ENCODE measurements at places on chromosomes 4 and X.

DNA sequence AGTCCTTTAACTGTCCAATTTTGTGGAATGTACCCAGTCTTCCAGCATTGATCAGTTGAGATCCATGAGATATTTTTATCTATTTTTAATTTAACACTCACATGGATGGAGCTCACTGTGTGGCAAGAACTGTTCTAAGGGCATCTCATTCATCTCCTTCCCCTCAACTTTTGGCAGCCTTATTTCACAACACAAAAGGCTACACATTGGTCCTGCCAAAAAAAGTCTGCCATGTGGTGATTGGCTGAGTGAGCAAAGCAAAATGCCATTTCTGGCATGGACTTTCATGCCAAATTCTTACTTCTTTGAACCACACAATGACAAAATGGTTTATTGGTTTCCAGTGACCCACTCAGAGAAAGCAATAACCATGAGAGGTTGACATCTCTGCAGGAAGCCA, 171.6 kb upstream of the MAP3K15 start:
- DNase-seq = no peak

- DNase-seq = no peak
Measured at GRCh38 chrX:15468036-15468435, 25.1 kb downstream of the PIR start.

- DNase-seq = no peak
Measured at GRCh38 chrX:5549512-5549911, 679.2 kb downstream of the NLGN4X start.

- no peak for DNase-seq
Measured at GRCh38 chrX:37757082-37757481, 22.8 kb upstream of the CYBB start.

GRCh38 chr4:104630272-104630671, 135.6 kb upstream of the CXXC4 start:
- no peak for DNase-seq

GRCh38 chr4:38298868-38299713, 338.9 kb downstream of the PTTG2 start:
- no peak for DNase-seq

DNA sequence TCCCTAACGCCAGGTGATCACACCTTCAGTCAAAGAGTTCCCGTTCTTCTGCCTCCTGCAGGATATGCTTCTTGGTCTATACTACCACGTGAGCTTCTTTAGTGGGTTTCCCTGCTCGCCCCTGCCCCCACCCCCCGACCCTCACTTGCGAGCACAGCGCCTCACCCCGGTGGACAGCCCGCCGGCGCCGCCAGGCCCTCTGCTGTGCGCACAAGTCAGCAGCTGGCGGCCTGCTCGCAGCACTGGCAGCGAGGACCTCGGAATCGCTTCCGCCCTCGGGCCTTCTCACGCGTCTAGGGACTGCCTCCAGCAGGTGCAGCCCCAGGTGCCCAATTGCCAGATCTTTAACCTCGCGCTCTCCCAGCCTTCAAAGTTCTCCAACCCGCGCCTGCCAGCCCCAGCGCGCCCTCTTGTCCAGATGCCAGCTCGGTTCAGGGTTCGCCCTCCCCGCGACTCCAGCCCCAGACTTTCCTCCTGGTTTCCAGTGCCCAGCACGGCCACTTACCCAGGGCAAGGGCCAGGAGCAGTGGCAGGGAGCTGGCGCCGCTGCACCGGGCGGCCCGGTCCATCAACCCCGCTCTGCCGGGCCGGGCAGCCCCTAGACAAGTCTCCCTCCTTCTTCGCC, 454 bp downstream of the BTC start:
- peak; percentile 19 for DNase-seq

GRCh38 chr4:25154594-25155265, 5.5 kb downstream of the SEPSECS start:
- no peak for DNase-seq

DNA sequence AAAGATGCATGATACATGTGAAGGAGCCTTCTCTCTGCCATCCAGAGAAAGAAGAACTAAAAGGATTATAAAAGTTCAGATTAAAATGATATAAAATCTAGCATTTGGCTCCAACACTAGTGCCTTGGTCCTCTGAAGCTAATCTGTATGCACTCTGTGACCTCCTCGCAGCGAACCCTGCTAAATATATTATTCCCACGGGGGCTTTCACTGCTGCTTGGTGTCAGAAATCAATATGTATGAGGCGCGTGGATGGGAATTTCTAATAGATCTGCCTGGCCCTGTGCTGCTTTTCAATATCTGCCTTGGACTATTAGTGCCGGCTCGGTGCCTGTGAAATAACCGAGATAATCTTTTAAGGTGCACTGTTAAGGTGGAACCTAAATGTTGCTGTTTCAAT, 69.7 kb downstream of the CXXC4 start:
- no peak for DNase-seq

DNA sequence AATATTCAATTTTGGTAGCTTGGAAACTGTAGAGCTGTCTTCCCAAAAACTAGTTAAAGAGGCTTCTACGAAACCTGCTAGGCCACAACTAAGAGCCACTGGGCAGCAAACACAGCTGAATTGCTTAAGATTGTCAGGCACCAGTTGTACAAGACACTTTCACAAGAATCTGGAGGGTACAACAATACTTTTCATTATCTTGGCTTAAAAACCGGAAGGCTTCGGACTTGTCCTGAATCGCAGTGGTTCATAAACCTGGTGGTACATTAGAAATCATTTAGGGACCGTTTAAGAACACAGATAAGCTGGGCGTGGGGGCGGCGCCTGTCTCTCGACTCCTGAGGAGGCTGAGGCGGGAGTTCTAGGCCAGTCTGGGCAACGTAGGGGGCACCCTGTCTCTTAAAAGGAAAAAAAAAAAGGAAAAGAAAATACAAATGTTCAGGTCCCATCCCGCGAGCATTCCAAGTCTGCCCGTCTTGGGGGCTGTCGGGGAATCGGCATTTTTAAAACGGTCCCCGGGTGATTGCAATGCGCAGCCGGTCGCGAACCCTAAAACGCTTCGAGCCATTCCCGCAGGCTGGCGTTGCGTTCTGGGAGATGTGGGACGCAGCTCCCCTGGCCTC, 763 bp downstream of the PYURF start:
- DNase-seq = peak; percentile 45
